ENCODE measurements at places on chromosomes 16 and 17. TPM values are rescaled to one million over a fixed set of nuclear protein-coding genes. Genes with fewer than 3 reads are reported as not detected.

Gene BCL6B
- 57.9 TPM for total RNA-seq

Gene SLC52A1
- total RNA-seq = 0.25 TPM

DNA sequence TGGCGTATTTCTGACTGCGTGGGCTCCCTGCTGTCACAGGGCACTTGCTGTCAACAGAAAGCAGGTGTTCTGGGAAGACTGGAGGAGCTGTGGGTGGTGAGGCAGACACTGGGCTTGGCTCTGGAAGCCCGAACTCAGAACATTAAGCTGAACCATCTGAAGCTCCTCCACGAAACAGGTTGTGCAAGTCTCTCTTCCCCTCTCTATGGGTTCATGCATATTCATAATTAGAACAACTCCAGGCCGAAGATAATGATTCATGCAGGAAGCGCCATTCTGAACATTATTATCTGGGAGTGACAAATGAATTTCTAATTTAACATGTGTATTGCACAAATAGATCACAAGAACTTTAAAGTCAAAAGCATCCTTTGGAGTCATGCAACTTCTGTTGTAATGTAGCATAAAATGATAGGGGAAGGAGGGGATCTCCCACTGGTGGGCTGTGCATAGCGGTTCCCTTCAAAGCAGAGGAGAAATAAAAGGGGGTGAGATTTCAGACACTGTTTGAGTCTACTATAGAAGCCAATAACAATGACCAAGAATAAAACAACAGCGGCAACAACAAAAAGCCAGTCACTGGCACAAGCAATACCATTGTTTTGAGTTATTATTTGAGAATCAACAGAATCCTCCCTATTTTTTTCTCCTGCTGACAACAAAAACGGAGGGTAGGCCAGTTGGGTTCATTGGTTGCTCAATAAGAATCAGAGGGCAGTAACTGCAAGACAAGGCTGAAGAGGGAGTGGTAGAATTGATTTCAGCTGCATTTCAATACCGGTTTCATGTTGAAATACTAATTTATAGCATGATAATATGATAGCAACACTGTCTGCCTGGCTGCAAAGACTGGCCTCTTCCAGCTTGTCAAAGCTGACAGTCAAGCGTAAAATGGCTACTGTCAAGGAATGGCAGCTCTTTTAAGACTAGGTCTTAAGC lies 407.3 kb downstream of the XYLT1 start:
- no peak for DNase-seq

Gene TMEM88
- total RNA-seq = 17.2 TPM

DNA sequence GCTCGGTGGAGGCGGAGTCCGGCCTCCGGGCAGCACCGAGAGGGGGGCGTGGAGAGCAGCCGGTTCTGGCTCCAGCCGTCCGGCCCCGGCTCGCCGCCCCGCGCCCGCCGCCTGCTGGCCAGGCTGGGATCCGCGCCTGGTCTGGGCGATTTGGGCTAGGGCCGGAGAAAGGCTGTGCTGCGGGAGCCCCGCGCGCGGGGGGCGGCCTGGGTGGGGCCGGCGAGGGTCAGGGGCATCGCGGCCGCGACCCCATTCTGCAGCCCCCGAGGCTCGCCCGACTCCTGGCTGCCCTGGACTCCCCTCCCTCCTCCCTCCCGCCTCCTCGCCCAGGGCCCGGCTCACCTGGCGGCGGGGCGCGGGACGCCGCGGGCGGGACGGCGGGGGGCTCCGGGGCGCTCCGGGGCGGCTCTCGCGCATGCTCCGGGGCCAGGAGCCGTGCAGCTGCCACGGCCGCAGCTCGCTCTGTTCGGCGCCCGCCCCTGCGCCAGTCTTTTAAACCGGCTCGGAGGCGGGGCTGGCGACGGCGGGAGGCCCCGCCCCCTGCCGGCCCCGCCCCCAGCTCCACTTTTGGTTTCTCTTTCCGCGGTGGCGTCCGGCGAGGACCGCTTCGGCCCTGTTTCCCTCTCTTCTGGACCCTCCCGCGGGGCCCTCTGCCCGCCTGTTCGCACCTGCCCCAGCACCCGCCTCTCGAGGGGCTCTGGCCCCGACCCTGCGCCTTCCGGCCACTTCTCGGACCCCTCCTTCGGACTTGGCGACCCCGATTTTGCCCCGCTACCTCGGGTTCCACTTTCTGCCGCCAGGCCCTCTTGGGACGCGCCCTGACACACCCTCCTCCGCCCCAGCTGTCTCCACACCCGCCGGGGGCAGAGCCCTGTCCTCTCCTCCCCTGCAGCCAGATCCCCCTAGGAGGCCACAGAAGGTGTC lies at the start of gene SOCS1:
Gene SOCS1 (minus strand): TSS at position 468 of the 924 bp plus-strand sequence. CDS start 726 bp downstream, outside the sequence.
- DNase-seq = peak; percentile 40

GRCh38 chr16:70665806-70666735 lies 19.7 kb downstream of the IL34 start:
- peak; percentile 73 for DNase-seq

Gene TMEM235
- under 0.01 TPM for total RNA-seq

DNA sequence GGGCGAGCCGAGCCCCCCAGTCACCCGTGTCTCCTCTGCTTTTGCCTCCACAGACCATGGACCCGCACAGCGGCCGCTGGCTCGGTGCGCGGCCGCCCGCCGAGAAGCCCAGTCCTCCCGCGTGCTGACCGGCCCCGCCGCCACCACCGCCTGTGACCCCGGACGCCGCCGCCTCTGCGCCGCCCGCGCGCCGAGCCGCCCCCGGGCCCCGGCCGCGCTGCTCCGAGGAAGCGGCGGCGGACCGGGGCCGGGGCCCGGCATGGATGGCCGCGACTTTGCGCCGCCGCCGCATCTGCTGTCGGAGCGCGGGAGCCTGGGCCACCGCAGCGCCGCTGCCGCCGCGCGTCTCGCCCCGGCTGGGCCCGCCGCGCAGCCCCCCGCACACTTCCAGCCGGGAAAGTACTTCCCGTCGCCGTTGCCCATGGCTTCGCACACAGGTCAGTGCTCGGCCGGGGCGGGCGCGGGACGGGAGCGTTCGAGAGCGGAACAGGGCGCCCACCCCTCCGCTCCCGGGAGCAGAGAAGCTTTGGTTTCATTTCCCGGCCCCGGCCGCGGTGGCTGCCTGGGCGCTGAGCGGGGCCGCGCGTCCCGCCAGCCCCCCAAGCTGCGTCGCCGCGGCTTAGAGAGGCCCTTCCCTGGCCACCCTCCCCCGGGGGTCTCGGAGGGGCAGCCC lies 4.4 kb downstream of the BAHCC1 start:
- DNase-seq = no peak
